ENCODE measurements at places on chromosomes 3 and 15.

GRCh38 chr3:30924763-30925162, 30.3 kb upstream of the GADL1 start:
- peak; percentile 12 for DNase-seq

DNA sequence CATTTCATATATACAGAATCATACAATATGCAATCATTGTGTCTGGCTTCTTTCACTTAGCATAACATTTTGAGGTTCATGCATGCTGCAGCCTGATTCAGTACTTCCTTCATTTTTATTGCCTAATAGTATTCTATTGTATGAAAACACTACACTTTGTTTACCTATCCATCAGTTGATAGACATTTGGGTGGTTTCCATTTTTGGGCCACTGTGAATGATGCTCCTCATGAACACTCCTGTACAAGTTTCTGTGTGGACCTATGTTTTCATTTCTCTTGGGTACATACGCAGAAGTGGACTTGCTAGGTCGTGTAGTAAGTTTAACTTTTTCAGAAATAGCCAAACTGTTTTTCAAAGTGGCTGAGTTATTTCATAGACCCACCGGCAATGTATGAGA, 18.8 kb downstream of the TNIK start:
- no peak for DNase-seq

DNA sequence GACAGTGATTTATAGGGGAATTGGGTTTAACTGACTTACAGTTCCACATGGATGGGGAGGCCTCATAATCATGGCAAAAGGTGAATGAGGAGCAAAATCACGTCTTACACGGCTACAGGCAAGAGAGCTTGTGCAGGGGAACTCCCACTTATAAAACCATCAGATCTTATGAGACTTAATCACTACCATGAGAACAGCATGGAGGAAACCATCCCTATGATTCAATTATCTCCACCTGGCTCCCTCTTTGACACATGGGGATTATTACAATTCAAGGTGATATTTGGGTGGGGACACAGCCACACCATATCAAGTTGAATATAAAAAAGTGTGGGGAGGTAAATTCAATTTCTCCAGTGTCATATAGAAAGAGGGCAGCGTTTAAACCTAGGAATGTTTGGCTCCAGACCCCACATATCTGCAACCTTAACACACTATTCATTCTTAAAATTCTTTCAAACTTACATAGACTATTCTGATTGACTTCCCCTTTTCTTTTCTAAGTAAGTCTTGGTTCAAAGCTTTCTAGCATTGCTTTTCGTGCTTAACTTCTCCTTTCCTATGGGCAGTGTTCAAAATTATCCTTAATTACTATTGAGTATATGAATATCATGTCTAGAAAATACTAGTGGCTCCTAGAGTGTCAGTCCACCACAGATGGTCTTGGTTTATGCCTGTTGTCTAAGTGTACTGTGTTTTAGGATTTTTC, 446.7 kb upstream of the GBE1 start:
- no peak for DNase-seq

GRCh38 chr15:68951813-68952212, 21.5 kb downstream of the SPESP1 start:
- DNase-seq, result no peak

GRCh38 chr15:58224068-58224467, 85.9 kb downstream of the AQP9 start:
- no peak for DNase-seq

GRCh38 chr3:83807511-83807910, 1151.3 kb upstream of the CADM2 start:
- DNase-seq, result no peak

- peak; percentile 8 for DNase-seq
These were observed 99.8 kb downstream of the NSUN3 start for GRCh38 chr3:94162700-94163099.

- DNase-seq, result no peak
These were observed 100.3 kb downstream of the MYLK start for GRCh38 chr3:123783811-123784210.

GRCh38 chr15:92393071-92393979, at the start of gene ST8SIA2:
Gene ST8SIA2 (plus strand): TSS chr15:92393881. CDS start chr15:92394065, 184 bp downstream.
- no peak for DNase-seq

DNA sequence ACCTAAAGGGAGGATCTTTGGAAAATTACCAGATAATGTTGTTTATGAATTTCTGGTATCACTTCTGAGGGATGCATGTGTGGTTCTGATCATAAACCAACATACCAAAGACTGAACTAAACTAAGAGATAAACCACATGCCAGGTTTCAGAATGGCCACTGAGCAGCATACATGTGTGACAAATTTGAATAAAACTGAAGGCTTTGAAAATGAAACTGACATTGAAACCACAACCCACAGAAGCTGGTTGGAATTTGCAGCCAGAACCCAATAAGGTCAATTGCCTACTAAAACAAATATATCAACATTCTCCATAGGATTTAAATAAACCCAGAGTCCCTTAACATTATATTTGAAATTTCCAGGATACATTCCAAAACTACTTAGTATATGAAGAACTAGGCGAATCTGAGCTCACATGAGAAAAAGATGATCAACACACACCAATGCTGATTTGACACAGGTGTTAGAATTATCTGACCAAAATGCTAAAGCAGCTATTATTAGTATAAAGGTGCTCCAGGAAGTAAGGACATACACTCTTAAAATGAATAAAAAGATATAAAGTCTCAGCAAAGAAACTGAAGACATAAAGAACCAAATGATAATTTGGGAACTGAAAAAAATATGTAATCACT, 125.0 kb downstream of the ZNF280D start:
- DNase-seq, result no peak

DNA sequence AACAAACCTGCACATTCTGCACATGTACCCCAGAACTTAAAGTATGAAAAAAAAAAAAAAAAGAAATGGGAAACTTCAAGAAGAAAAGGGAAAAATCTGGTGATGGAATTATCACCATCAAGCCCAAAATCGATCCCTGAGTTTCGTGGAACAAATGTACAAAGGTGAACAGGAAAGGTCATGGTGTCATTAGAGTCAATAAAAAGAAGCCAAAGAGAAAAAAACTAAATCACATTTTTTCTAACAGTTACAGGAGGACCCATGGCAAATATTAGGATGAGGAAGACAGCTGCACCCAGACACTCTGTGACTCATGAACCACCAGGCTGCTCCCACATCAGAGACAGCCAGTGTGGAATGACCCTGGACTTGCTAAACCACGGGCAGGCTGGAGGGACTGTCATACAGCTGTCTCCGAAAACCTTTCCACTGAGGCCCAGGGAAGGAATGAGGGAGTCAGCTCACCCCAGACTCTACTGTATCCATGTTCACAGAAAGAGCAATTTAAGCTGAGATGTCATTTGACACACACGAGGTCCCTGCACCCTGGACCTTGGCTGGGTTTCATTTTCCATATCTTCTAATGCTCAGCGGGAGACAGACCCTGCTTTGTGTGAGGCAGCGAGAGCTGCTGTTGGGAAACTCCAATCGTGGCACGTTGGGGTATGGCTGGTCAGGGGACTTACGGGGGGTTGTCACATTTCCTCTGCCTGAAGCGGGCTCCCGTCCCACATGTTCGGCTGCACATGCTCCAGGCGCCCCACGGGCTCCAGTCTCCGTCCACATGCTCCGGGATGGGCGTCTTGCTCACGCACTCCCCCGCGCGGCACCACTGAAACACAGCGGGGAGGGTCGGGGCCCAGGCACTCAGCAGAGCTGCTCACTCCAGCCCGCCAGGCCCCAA, 210.2 kb downstream of the ADAMTS17 start:
- peak; percentile 60 for DNase-seq

DNA sequence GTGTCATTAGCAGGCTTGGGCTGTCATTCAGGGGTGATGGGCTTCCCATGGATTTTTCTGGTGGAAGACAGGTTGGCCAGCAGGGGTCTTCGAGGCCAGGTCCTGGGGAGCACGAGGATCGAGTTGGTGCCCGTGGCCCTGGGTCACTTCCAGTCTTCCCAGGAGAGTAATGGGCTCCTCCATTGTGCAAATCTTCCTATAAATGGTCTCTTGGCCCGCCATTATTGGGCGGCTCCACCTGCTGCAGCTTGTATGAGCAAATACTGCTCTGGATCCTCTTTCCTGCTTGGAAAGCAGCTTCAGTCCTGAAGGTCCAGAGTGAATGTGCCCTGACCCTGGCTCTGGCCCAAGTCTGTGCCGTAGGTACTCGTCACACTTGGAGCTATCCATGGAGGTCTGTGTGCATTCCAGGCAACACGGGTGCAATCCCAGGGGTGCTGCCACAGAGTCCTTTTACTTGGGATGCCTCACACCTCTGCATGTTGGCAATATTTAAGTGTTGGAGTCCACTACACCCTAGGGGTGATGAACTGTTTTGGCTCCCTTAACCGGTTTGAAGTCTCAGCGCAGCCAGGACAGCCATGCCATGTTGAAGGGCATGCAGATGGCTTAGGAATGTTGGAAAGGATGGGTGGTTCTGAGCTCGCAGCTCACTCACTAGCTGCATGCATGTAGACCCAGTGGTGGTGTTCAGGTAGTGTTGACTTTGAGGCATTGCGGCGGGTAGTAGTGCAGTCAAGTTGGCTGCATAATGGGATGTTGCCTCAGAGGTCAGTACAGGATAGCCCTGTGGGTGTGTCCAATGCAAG, 97.6 kb downstream of the SNRPN start:
- DNase-seq, result no peak

- DNase-seq, result no peak
These were observed 162.0 kb downstream of the CHSY1 start for GRCh38 chr15:101089579-101090427.

GRCh38 chr3:48405343-48405881, 24.5 kb downstream of the PLXNB1 start:
- no peak for DNase-seq

DNA sequence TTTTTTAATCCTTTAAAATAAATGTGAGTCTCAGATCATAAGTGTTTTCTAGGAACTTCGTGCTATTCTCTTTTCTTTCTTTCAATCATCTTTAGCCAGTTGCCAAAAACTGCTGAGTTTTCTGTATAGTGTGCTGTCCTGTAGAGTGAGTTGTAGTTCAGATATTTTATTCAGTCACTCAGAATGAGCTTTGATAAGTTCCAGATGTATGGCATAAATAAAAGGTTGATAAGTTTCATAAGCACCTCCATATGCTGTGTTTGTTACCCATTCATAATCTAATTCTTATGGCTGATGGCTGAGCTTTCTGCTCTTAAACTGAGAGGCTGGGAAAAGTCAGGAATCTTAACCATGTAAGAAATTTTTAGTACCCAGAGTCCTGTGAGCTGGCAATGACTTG, 59.3 kb upstream of the COL6A6 start:
- no peak for DNase-seq

DNA sequence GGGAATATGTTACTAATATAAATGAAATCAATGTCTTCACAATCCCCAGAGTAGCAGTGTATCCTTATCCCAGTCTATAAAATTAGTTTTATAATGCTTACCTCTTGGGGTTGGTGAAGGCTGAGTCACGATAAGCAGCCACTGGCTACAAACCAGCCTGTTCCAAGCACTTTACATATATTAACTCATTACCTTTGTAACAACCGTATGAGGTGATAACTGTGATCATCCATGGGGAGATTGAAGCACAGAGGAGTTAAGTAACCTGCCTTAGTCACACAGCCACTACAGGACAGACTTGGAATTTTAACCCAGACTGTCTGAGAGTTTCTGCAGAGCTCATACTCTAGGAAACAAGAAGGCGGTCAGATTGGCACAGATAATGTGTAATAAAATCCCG, 43.3 kb upstream of the MITF start:
- DNase-seq, result no peak

GRCh38 chr15:99732751-99733267, 428 bp downstream of the LYSMD4 start:
- DNase-seq, result peak; percentile 24

DNA sequence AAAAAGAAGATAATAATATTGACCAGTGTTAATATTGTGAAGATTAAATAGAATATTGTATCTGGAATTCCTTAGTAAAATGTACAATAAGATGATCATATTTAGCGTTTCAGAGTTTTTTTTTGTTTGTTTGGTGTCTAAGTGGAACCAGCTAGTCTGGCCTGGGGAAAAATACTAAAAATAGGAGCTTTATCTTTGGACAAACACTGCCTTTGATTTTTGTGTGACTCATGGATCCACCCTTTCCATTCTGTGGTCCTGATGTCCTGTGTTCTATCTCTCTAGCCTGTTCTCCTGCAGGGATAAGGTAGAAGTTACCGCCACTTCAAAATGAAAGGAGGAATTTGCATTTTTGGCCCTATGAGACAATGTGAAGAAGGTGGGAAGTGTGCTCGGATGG, 79.7 kb upstream of the CRBN start:
- DNase-seq, result no peak

DNA sequence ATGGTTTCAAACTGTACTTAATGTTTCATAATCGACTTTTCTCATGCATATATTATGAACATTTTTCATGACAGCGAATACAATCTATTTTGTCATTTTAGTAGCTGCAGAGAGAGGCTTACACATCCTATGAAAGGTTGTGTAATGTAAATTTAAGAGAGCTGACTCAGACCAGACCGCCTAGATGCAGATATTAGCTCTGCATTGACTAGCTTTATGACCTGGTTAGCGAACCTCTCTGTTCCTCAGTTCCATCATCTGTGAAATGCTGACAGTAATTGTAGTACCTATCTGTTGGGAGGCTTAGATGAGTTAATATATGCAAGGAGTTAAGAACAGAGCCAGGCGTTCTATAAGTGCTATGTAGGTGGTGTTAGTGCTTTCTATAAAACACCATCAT, 116.2 kb upstream of the RASGRP1 start:
- DNase-seq, result no peak

DNA sequence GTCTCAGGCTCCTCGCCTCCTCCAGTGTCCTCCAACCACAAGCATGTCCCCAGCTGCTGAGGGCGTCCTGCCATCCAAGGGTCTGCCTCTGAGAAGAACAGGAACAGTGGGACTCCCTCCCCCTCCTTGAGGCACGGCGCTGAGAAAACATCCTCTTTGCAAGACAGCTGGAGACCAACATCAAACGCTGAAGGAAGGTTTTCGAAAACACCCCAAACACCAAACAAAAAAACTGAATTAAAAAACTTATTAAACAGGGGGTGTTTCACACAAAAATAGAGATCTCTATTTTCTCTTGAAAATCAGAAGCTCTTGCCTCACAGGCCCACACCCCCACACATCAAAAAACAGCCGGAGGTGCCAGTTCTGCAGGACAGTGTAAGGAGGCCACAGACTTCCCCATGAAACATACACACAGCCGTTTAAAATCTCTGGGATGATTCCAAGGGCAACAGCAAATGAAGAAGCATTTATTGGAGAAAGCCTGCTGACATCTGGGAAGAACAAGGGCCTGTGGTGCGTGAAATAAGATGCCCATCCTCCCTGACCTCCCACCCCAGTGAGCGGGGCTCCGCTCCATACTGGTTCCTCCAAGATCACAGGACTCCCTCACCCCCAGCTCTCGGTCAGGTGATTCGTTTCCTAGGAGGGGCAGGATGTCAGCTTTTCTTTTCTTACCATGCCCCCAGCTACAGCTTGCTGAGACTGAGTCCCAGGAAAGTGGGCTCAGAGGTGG, 71.3 kb downstream of the NUP210 start:
- no peak for DNase-seq

Data from AG08396 (cell line).